ENCODE measurements at places on chromosomes 11 and 22.

DNA sequence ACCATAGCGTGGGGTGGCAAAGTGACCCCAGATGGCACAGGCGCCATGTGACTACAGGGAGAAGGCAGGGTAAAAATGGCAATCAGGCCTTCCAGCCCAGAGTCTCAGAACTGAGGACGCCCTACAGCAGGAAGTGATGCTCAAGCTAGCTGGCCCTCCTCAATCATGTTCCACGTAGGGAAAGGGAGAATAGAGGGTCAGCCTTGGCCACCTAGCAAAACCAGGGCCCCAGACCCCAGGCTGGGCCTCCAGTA, 978 bp upstream of the ANKRD13D start:
- DNase-seq, result no peak

DNA sequence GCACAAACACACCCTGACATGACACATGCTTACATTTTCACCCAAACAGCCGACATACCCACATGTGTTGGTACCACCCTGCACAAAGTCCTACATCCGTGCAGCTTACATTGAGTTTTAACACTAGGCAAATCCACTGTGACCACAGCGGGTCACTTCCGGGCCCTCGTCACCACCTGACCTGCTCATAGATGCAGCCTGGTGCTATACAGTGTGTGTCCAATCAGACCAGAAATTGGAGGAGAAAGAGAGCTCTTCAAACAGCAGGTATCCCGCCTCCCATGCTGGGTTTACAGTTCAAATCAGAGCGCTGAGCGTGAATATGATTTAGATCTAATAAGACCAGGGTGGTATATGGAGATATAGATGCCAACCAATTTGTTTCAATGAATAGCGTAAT, 35.4 kb downstream of the PHF21B start:
- DNase-seq, result no peak

- DNase-seq, result no peak
Measured at GRCh38 chr11:131066551-131066950, 150.3 kb upstream of the SNX19 start.

DNA sequence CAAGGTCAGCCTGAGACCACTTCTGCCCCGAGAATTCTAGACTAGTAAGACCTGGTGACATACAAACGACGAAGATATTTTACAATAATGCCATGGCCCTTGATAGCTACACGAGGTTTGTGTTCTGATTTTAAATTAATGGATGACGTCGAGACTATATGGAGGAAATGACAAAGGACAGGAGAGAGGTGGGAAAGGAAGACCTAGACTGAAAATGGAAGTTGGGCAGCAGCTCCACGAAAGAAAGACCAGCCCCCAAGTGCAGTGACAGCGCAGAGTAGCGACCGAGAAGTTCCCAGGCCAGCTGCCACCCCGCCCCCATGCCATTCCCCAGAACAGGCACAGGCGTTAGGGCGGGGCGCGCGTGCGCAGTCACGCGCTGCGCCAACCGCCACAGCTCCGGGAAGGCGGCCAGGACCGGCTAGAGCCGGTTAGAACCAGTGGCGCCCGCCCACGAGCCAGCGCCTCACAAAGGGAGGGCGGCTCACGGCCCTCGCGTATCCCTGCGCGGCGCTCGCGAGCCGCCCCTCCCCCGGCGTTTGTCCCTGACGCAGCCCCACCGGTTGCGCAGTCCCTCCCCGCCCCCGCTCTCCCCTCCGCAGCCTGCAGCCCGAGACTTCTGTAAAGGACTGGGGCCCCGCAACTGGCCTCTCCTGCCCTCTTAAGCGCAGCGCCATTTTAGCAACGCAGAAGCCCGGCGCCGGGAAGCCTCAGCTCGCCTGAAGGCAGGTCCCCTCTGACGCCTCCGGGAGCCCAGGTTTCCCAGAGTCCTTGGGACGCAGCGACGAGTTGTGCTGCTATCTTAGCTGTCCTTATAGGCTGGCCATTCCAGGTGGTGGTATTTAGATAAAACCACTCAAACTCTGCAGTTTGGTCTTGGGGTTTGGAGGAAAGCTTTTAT, 1.5 kb upstream of the MALAT1 start:
- peak; percentile 97 for DNase-seq

DNA sequence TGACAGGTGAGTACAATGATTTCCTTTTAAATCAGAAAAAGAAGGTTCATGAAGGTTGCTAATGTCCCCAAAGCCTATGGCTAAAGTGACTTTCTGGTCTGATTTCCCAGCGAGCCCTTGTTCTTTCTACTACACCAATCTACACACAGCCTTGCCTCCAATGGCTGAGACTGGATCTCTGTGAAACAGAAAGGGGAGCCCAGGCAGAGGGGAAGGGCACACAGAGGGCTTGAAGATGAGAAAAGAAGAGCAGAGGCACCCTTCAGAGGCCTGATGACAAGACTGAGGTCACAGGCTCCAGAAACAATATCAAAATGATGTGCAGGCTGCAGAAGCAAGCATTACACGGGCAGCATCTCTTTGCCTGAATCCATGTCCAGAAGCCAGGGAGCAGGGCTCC, 1.5 kb downstream of the SYN3 start:
- no peak for DNase-seq

DNA sequence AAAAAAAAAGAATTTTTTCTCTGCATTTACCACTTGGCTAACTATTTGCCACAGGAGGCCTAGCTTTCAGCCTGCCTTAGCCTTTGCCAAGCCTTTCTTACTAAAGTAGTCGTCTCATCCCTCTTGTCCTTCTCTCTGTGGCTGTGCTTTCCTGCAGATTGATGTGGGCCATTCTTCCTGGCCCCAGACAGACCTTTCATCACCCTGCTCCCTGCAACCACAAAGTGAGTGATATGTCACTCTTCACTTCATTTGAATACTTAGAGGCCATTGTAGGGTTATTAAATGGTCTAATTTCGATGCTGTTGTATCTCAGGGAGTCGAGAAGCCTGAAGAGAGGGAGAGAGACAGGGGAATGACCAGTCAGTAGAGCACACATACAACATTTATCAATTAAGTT, 37.6 kb downstream of the ART5 start:
- no peak for DNase-seq

DNA sequence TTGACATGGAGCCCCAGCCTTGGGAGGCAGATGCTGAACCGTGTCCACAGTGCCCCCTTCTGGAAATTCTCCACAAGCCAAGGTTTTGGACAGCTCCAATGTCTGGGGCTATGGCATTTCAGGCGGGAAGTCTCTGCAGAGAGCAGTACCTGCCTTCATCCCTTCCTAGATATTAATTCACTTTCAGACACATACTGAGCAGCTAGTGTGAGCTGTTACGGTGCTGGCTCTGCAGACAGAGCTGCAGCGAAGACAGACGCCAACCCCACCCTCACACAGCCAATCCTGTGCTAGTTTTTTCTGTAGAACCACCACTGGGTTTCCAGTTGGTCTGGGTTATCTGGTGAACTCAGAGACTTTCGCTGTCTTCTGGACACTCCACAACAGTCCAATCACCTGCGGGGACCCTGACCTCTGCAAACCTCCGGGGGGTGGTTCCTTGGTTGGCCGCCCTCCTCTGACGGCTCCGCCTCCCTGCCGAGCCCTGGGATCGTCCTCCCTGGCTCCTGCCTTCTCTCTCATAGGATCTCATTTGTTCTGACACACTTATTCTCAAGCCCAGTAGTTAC, 9.1 kb downstream of the LMF2 start:
- DNase-seq, result peak; percentile 59

DNA sequence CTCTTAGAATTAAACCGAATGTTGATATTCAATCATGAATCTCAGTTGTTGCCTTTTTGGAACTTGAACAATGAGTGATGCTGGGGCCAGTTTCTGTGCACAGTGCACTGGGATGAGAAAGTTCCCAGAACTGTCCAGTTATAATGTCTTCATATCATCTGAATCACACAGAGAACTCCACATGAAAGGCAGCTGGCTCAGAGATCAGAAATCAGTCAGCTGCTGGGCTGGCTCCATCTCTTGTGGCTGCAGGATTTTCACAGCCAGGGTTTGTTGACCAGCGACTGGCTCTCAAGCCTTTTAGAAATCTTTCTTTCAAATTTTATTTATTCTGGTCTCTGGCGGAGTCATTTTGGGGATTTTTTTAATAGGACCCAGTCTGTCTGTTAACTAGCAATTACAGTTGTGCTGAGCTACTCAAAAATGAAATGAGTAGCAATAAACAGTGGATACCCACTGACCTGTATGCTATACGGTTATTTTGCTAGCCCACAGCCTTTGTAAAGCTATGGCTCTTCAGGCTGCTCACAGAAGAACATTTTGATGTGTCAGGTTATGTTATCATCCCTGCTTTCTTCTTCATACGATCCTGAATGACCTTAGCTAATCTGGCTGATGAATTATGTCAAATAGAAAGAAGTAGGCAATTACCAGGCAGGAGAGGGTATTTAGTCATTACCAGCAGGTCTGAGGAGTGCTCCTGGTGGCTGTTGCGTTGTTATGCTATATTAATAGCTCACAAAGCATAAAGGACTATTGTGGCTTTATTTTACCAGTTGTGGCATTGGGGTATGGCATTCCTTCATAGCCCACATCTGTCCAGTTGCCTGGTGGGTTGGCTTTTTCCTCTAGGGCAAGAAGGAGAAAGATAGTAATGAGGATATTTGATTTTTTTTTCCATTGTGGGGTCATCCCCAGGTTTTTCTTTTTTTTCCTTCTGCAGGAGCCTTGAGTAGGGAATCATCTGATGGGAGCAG, 3.6 kb downstream of the FAT3 start:
- DNase-seq, result no peak

DNA sequence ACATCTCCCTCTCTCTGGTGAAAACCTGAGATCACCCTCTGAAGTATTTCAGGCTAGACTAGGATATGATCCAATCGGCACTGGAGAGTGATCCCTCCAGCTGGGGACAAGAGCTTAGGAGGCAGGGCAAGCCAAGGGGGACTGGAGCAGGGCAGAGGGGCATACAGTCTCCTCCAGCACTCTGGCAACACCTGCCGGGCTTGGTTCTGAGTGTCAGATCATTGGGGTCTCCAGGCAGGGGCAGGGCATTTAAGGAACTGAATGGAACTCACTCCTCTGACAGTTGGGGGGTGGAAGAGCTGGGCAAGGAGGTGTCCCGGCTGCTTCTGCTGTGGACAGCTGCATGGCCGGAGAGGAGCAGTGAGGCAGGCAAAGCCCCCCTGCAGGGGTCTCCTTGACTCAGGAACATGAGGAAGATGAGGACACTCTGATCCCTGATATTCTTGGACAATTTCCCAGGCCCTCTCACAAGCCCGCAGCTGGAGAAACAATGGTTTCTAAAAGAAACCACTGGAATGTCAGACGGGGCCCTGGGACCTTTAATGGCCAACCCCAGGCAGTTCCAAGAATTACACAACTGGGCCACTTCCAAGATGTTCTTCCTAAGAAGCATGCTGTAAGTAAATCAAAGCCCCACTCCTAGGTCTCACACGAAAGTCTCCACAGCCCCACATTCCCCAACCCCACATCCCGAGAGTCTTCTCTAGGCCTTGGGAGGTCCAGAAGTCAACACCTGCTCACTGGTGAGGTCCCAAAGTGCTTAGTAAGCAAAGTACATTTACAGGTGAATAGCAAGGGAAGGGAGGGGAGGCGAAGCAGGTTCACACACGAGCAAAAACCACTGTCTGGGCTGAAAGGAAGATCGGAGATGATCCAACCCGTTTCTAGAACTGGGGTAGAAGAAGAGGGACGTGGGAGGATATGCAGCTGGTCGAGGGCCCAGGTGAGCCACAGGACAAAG, 1.2 kb upstream of the CCDC86 start:
- no peak for DNase-seq

- DNase-seq, result no peak
Measured at GRCh38 chr11:1303126-1303821, 6.2 kb downstream of the TOLLIP start.

DNA sequence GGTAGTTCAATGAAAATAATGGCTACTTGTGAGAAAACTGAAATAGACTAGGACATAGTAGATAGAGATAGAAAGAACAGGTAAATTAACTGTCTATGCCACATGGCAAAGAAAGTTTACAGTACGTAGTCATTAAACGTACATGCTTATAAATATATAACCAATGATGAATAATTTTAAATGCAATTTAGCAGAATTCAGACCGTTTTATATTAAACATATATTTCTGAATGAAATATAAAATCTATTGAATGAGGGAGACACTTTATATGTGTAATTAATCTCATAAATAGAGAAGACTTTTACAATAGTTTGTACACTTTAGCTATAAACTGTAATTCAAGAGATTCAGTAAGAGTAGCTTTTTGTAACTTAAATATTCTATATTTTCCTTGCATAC, 124.4 kb upstream of the VPREB1 start:
- no peak for DNase-seq

GRCh38 chr11:130548491-130548833, 100.0 kb downstream of the ADAMTS15 start:
- no peak for DNase-seq

GRCh38 chr11:72202571-72202970, 10.6 kb downstream of the FOLR1 start:
- no peak for DNase-seq

GRCh38 chr11:10381736-10382135, 73.3 kb upstream of the AMPD3 start:
- DNase-seq, result no peak

DNA sequence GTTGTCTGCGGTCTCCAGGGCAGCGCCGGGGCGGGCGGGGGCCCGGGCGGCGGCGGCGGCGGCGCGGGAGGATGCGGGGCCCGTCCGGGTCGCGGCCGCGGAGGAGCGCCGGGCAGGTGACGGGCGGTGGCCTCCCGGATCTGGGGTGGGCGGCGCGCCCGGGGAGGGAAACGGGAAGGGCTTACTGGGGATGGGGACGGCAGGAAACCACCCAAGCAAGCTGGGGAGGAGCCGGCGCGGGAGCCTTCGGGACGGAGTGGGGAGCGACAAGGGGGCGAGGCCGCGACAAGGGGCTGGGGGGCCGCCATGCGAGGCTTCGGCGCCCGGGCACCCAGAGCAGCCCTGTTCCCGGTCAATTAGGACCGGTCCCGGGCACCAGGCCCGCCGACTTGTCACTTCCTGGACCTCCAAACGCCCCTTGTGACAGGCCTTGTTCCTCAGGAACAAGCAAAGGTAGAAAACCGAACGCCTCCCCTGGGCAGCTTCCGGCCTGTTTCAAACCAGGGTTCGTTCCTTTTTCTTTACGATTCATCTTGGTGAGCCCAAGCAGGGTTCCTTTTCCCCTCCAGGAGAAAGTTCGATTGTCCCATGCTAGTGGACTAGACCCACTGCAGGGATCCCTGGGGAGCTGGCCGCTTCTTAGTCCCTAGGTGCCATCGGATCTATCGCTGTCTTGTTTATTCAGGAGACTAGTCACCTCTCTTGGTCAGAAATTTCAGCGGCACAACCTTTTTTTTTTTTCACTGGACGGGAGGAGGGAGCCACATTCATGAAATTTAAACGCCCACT, 492 bp downstream of the JHY start:
- DNase-seq, result peak; percentile 36

- no peak for DNase-seq
Measured at GRCh38 chr22:23235425-23235824, 55.1 kb downstream of the BCR start.

GRCh38 chr11:103257360-103257759, 148.1 kb downstream of the DYNC2H1 start:
- DNase-seq, result no peak
